ENCODE measurements at places on chromosomes 13 and 19.

GRCh38 chr13:111474136-111475002, 153.9 kb downstream of the TEX29 start:
- no peak for DNase-seq

- DNase-seq, result no peak
Measured at GRCh38 chr13:84845907-84846619, 953.2 kb downstream of the SLITRK6 start.

- DNase-seq, result no peak
Measured at GRCh38 chr19:55068950-55069864, 6.3 kb upstream of the RDH13 start.

DNA sequence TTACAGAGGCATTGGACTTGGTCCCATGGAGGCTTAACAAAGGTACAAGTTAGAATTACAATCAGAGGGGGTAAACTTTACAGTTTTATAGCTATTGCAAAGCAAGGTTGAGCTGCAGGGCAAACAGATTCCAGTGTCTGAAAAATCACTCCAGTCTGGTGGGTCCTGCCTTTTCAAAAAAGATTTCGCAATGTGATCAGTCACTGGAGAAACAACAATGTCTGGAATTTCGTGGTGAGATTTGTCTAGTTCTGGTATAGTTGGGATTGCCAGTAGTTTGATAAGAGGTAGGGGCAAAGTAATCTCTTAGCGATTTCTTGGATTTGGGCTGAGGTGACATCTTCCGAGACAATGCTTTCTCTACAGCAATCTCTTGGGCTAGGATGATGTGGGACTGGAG, 1198.2 kb upstream of the PCDH9 start:
- no peak for DNase-seq

- no peak for DNase-seq
Measured at GRCh38 chr13:46507981-46508380, 45.0 kb upstream of the LRCH1 start.

DNA sequence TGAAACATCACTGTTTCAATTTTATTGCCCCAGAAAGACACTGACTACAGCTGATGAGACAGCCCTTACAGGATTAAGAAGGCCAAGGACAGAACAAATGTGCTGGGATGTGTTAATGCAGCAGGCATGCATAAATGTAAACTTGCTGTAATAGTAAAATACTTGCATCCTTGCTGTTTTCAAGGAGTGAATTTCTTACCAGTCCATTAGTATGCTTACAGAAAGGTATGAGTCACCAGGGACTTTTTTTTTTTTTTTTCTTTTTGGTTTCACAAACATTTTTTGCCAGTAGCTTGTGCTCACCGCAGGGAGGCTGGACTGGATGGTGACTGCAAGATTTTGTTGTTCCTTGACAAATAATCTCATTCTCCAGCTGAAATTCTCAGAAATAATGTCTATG, 55.1 kb downstream of the GPR180 start:
- DNase-seq, result no peak

Data from vagina (tissue), 2 donors.